ENCODE measurements at places on chromosomes 4 and X.

GRCh38 chr4:47839259-47839658, 1.4 kb upstream of the CORIN start:
- DNase-seq, result peak; percentile 65

- DNase-seq, result no peak
Observed at GRCh38 chr4:70425306-70425705, 27.6 kb downstream of the OPRPN start.

DNA sequence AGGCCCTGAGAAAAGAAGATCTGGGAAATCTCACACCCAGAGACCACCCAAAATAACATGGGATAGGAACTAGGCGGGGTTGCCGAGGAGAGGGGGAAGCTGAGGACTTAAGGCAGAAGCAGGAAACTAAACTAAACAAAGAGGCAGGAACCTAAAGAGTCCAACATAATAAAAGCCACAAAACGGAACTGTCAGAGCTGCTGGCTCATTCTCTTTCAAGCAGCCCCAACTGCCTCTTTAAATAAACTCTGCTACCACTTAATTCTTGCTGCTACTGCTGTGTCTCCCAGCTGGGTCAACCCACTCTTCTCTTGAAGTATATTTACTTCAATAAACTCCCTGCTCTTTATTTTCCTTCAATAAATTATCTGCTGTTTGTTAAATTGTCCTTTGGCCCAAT, 44.5 kb downstream of the MAGEB16 start:
- DNase-seq, result no peak

DNA sequence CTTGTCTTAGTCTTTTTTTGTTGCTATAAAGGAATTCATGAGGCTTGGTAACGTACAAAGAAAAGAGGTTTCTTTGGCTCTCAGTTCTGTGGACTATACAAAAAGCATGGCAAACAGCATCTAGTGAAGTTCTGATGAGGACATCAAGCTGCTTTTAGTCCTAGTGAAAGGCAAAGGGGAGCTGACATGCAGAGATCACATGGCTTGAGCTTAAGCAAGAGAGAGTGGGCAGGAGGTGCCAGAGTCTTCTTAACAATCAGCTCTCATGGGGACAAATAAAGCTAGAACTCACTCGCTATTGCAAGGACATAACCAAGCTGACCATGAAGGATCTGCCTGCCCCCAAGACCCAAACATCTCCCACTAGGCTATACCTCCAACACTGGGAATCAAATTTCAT, 1063.1 kb downstream of the PCDH7 start:
- DNase-seq, result no peak

Measured in stimulated activated CD4-positive, alpha-beta T cell treated with anti-CD3 and anti-CD28 coated beads, Interleukin-4, amount 100 ng/mL, for 24 hours (primary cell).